ENCODE measurements at places on chromosomes 7 and 10. TPM values are rescaled to one million over a fixed set of nuclear protein-coding genes. Genes with fewer than 3 reads are reported as not detected.

The NKX2-3 gene
- total RNA-seq, result not detected

The CHAT gene
- total RNA-seq, result not detected

The VENTX gene
- total RNA-seq, result 7.4 TPM

The UNCX gene
- total RNA-seq, result not detected

The PTEN gene
- 119 TPM for total RNA-seq

GRCh38 chr10:110151467-110151866 is 55.9 kb upstream of the MXI1 start:
- no peak for DNase-seq

- no peak for DNase-seq
Observed at GRCh38 chr7:49707891-49708290, 65.5 kb upstream of the VWC2 start.

DNA sequence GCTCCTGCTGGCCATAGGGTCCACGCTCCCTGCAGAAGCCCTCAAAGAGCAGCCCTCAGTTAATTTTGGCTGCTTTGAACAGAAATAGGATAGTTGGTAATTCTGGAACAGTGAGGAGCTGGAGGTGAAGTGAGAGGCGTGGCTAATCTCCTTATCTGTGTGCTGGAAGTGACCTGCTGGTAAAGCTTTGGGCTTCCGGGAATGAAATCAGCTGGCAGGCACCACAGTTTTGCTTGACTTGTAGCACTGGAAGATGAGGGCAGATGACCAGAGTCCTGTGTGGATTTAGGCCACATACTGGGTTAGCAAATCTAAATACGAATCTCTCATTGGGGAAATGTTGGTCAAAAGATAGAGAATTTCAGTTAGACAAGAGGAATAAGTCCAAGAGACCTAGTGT is 10.2 kb downstream of the ATP6V0E2 start:
- DNase-seq, result peak; percentile 69

- DNase-seq, result no peak
Observed at GRCh38 chr7:136527554-136527953, 340.9 kb upstream of the CHRM2 start.

GRCh38 chr10:69464801-69465401 is 13.6 kb downstream of the TSPAN15 start:
- peak; percentile 64 for DNase-seq

GRCh38 chr10:133344236-133344635 is 2.9 kb upstream of the PRAP1 start:
- DNase-seq, result no peak

GRCh38 chr7:102463841-102464576 is 654 bp downstream of the ALKBH4 start:
- no peak for DNase-seq

DNA sequence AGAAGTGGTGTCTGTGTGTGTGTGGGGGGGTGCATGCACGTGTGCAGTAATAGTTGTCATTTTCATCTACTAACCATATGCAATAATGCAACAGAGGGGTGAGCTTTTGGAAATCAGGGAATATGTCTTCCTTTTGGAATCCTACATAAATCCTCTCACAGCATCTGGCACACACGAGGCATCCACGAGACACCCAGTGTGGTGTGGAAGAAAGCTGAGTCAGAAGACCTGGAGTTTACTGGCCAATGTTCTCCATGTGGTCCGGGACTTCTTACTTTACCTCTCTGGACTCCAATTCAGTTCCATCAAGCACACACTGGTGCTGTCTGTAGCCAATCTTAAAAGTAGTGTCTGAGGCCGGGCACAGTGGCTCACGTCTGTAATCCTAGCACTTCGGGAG is 43.1 kb upstream of the C10orf90 start:
- DNase-seq, result no peak

DNA sequence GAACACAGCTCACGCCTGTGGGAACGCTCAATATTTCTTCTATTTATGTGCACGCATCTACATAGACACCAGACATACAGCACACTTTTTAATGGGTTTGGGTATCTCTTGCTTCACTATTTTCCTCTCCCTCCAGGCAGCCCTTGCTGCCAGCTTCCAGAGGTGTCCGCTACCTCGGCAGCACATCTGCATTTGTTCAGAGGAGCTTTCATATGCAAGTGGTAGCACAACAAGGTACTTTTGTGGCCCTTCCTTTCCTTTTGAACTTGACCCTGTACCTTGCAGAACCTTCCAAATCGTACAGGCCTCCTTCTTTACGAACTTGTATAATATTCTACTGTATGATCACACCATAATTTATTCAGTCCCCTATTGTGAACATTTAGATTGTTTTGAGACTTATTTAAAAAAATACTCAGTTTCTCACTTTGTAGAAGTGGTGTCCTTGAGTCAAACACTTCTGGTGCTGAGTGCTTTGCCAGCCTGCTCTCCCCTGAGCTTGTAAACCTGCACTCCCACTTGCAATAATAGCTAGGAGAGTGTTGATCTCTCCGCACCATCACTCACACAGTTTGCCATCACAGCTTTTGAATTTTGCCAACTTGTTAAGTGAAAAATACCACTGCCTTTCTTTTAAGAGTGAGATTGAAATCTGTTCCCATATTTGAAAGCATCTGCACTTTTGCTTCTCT is 106.0 kb upstream of the ZNF32 start:
- DNase-seq, result no peak

- DNase-seq, result no peak
Observed at GRCh38 chr7:23264916-23265458, 18.4 kb downstream of the GPNMB start.

DNA sequence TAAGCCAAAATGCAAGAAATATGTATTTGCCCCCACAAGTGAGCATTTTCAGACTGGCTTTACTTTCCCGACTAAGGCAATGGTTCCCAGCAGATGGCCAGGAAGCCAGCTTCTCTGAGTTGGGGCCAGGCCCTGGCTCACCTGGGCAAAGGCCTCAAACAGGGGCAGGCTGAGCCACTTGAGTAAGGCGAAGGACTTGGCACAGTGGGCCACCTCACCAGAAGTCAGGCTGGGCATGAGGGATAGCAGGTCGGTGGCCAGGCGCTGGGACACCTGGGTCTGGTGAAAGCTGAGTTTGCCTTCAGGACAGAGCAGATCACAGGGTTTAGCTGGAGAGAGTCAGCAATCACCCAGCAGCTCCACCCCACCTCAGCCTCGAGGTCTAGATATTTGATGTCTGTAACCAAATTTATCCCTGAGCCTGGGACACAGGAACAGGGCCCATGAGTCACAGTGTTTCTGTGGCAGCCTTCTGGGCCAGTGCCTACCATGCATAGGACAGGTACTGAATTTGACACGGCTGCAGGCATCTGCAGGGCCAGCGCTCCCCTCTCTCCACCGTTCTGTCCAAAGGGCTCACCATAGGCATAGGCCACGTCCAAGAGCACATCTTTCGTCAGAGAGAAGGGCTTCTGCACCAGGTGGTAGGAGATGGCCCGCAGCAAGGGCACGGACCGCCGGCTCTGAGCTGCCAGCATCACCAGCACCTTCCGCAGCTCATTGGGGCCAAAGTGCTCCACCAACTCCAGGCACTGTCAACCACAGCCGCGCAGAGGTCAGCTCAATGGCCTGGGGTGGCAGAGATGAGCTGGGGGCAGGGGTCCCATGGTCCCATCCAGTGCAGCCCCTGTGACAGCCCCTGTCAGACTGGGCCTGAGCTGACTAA is 7.3 kb downstream of the TBRG4 start:
- peak; percentile 41 for DNase-seq

- DNase-seq, result no peak
Observed at GRCh38 chr10:8407501-8408021, 353.1 kb downstream of the GATA3 start.

DNA sequence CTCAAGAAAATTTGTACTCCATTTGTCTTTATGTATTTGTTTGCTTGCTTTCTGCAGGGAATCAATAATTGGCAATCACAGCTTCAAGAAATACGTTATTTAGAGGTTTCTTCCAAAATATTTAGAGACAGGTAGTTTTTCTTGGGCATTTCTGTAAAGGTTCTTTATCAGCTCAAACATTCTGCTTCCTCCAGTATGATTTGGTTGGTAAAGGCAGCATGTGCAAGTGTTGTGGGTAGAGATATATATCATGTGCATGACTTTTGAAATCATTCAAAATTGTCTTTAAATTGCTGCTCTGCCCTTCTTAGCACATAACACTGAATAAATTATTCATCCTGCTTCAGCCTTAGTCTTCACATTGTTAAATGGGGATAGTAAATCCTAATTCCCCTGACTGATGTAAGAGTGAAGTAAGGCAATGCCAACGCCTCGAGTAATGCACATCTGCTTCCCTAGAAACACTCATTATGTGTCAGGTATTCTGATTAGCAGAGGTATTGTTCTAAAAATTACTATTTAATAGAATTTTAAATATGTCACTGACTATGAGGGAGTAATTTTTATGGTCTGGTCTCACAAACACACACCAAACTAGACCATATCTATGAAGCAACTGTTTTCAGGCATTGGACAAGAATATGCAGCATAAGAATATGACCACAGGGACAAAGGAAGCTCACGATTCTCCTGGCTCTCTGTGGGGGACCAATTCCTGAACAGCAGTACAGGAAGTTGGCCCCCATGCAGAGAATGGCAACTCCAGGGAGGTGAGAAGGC is 77.3 kb upstream of the AKR1E2 start:
- no peak for DNase-seq

GRCh38 chr7:28688174-28688573 is 270.0 kb downstream of the TRIL start:
- DNase-seq, result no peak

- DNase-seq, result peak; percentile 80
Observed at GRCh38 chr7:151520419-151521261, 945 bp upstream of the RHEB start.

DNA sequence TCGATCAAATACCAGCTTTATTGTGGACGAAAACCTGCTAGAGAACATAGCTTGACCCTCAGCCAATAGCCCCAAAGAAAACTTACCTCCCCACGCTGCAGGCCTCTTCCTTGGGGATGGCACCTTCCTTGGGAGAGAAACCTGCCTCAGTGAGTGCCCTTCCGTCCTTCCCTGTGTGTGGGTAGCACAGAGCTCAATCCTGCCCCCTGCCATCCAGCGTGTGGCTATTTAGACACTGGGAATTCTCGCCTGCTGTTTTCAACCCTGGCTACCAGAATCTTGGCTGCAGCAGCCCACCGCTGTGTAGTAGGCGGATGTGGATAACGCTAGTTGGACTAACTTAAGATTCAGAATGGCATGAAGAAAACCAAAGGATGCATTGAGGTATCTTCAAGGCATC is 238.2 kb downstream of the TEX36 start:
- DNase-seq, result no peak

DNA sequence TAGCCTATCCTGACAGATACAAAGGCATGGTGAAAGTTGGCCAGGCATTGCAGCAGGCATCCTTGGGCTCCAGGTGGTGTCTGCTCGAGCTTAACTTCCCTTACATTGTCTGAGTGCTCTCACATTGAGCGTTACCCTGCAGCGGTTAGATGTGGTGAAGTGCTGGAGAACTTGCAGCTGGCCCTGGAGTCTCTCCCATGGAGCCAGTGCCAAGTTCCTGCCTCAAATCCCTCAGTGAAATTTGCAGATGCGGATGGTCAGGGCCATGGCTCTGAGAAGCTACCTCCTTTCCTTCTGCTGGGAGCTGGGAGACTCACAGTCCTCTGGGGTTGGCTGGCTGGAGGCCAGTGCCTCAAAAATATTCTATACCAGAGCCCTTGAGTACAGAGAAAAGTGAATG is 3.3 kb upstream of the ZNF746 start:
- no peak for DNase-seq

DNA sequence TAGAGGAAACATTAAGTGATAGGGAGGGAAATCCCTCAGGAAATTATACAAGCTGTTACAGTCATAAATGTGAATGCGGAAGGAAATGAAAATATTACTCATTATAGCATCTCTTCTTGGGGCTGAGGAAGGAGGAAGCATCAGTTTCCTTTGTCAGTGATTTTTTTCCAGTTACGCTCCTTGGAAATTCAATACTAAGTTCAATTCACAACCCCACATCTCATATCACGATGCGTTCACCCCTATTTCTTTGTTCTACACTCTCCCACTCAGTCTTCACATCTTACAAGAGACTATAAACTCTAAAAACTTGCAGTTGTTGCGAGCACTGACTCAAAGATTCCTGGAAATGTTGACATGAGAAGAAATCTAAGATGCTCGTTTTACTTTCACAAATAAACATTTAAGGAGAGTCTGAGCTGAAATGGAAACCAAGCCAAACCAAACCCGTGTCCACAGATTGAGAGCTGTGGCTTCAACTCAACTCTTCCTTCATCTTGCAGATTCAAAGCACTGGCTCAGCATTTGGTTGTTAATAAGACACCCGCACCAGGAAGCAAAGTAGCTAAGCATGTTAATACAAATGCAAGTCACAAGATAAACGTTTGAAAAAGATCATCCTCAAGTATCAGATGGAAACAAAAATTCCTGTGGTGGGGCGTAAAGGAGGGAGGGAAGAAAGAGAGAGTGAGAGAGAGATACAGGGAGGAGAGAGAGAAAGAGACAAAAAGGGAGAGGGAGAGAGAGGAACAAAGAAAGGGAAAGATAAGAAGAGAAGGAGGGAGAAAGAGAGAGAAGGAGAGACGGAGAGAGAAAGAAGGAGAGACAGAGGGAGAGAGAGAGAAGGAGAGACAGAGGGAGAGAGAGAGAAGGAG is 150.0 kb upstream of the RSU1 start:
- no peak for DNase-seq

GRCh38 chr7:114426382-114426781 is 11.8 kb downstream of the FOXP2 start:
- no peak for DNase-seq
